ENCODE measurements at places on chromosomes 5 and 9.

DNA sequence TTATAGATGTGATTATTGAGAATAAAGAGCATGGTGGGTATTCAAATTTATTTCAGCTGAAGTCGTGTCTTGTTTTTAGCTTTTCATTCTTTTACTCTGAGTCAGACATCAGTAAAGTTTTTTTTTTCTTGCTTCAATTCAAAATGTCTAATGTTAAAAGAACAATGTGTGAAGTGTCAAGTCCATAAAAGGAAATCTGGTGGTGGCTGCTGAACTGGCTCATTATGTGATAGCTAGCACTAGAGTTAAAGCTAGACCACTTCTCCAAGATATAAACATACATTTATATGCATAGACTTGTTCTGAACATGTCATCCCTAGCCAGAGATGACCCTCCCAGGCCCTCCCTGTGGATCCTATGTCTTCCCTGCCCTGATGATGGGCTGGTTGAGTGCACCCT lies 338.3 kb downstream of the RAB3C start:
- no peak for DNase-seq

DNA sequence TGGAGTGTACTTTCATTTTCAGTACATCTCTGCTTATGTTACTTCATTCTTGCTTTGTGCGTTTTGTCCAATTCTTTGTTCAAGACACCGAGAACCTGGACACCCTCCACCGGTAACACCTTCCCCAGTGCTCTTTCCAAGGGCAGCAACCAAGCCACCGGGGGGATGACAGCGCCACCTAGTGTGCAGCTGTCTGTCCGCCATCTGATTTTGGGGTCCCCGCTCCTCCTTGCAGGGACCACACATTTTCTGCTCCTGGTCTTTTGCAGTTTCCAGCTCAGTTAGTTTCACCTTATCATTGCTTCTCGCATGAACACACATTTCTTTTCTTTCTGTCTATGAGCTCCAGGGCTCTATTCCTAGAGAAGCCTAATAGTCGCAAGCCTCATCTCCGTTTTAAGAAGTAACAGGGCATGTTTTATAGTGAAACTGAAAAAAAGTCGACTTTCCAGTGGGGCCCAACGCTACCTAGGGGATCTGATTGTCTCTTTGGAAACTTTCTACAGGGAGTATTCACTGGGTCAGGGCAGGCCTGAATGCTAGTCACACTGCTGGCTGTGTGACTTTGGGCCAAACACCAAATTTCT lies 152.1 kb downstream of the FSTL4 start:
- DNase-seq: no peak

- no peak for DNase-seq
These were observed 66.0 kb upstream of the MEF2C start for GRCh38 chr5:88948746-88949600.

DNA sequence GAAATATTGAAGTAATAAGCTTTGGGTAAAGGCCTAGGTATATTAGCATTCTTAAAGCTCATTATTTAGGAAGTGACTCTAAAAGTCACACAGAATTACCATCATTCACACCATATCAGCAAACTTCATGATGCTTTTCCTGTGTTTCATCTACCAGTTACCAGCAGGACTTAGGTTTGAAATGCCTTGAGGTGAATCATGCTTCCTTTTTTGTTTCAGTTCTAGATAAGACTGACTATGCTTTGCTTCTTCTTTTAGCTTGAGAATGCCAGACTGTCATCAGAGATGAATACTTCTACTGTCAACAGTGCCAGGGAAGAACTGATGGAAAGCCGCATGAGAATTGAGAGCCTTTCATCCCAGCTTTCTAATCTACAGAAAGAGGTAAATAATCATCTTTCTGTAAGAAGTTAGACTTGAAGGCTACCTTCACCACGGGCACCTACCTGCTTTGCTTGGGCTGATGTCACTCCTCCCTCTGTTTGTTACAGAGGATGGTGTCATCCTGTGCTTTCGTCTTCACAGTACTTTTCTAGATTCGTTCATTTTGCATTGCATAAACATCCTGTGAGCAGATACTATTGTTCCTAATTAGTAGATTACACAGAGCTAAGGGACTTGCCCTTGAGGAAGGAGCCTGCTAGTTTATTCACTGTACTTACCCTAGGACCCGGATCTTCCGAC lies 34.7 kb downstream of the LMNB1 start:
- DNase-seq: peak; percentile 71

GRCh38 chr5:109247986-109248385 lies 161.8 kb downstream of the PJA2 start:
- DNase-seq: no peak

- no peak for DNase-seq
These were observed 124.3 kb downstream of the UGCG start for GRCh38 chr9:112020680-112021596.

GRCh38 chr5:106720367-106720766 lies 950.4 kb downstream of the EFNA5 start:
- no peak for DNase-seq

DNA sequence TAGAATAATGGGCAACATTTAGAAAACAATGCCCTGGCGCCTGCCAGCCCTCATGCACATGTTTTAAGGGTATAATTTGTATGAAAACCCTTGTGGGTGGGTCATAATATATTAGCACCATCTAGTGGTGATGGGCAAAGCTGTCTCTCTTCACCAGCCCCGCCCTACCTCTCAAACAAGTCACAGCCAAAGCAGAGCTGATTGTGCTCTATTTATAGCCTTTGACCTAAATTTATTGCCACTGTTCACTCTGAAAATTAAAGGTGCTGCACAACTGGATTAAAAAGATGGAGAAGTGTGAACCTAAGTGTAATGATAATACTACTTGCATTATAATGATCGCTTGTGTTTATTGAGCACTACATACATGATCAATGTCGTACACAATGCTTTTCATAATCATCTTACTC lies 131.9 kb upstream of the ANKH start:
- peak; percentile 80 for DNase-seq

- no peak for DNase-seq
These were observed 1565.5 kb upstream of the CDH9 start for GRCh38 chr5:28603869-28604268.

GRCh38 chr5:13505326-13505725 lies 439.2 kb downstream of the DNAH5 start:
- DNase-seq: no peak

DNA sequence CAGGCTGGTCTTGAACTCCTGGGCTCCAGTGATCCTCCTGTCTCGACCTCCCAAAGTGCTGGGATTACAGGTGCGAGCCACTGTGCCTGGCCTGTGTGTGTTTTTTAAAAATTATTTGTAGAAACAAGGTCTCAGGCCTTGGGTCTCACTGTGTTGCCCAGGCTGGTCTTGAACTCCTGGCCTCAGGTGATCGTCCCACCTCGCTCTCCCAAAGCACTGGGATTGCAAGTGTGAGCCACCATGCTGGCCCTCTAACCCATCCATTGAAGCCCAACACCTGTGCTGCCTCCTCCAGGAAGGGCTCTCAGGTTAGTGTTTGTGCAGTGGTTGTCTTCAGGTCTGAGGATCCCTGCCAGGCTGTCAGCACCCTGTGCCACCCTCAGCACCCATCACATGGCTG lies 56.6 kb downstream of the CXXC5 start:
- no peak for DNase-seq

- no peak for DNase-seq
These were observed 5.8 kb upstream of the LNPEP start for GRCh38 chr5:96930058-96930457.

DNA sequence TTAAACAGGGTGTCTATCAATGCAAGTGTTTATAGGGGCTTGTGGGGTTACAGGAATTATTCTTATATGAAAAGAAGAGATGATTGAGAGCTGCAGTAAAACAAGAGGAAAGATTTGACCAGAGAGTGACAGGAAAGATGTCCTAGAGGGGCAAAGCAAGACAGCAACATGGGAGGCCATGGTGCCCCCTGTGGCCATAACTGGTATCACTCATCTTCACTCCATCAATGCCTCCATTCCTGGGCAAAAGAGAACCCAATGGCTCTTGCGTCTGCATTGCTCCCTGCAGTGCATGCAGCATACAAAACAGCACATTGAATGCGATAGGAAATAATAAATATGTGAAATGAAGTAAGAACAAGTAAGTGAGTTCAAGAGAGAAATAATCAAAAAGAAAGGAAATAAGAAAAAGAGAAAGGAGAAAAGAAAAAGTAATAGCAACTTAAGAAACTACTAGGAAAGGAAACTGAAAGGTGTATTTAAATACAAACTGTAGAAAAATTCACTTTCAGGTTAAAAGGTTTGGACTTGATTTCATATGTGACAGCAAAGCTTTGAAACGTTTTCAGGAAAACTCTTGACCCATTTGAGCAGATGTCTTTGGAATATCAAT lies 206.6 kb downstream of the SEMA5A start:
- no peak for DNase-seq

GRCh38 chr5:156019130-156019529 lies 307.8 kb upstream of the SGCD start:
- no peak for DNase-seq

GRCh38 chr5:81241961-81242648 lies 9.0 kb downstream of the CKMT2 start:
- DNase-seq: no peak

DNA sequence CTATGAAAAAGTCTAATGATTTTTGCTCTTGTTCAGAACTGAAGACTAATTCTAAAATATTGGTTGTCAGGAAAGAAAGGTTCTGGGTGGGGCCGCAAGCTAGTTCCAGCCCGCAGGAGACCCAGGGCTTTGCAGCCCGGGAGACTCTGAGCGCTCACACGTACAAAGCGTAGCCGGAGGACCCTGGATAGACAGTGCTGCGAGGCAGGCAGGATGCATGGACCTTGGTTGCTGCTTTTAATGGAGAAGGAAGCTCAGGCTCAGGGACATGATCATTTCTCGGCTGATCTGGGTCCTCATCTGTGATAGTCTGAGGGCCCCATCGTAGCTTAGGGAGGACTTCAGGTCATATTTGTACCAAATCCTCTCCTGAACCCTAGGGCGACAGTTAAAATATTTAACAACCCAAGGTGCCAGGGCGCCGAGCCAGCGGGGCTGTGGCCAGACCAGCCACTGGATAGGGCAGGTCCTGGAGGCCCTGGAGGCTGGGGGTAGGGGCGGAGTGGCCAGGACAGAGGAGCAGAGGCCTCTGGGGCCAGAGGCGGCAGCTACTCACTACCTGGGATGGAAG lies 70.1 kb upstream of the UNC5A start:
- DNase-seq: no peak

DNA sequence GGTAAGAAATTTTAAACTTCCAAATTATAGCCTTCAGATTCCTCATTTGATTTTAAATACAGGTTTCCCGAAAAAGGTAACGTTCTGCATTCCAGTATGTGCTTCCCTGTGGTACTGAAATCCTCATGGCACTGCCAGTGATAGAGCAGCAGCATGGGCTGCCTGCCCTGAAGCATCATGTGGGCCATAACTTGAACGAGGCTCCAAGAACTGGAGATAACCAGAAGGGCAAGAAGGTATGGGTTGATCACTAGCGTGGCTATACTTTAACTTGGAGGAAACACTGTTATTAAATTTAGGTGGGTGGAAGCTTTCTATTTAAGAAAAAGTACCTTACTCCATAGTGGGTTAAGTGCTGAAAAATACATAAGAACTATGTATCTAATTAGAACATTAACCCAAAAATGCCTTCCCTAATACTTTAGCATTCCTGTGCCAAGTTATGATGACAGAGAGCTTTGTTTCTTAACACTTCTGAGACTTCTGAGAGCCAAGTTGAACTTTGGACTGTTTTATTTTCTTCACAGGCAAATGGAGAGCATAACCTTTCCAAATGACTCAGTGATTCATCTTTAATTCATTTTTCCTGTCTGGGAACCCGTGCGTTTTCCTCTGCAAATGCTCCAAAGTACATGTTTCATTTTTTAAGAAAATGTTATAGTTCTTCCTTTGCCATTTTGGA lies 191.5 kb upstream of the GNA14 start:
- DNase-seq: no peak

GRCh38 chr9:91949946-91950664 lies at the start of gene ROR2:
Gene ROR2 (minus strand): TSS chr9:91950228.
- peak; percentile 30 for DNase-seq

DNA sequence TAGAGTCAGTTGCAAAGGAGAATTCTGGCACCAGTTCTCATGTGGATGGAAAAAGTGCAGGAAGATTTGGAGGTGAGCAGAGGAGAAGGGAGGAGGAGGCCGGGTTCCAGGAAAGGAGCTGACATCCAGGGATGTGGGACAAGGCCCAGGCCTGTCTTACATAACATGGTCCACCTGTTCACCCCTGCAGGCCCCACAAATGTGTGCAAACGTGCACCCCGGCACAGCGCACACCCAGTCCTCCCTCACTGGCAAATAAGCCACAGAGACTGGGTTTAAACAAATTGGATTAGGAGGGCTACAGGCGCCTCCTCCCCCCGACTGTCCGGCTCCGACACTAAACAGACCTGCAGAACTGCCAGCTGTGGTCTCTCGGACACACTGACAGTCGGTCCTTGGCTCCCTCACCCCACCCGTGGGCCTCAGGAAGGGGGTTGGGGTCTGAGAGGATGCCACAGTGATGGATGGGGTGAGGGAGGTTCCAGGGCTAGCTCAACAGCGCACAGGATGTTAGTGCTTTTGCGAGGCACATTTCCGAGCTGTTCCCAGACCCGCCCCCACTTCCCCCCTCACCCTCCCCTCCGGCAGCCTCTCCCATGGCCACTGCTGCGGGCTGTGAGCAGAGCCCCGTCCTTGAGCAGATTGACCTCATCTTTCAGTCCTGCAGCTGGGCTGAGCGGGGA lies 43.4 kb upstream of the IL17B start:
- DNase-seq: no peak

GRCh38 chr9:77651203-77651602 lies 3.1 kb upstream of the GNA14 start:
- no peak for DNase-seq

- DNase-seq: no peak
These were observed 1.3 kb downstream of the LVRN start for GRCh38 chr5:115963566-115963965.

DNA sequence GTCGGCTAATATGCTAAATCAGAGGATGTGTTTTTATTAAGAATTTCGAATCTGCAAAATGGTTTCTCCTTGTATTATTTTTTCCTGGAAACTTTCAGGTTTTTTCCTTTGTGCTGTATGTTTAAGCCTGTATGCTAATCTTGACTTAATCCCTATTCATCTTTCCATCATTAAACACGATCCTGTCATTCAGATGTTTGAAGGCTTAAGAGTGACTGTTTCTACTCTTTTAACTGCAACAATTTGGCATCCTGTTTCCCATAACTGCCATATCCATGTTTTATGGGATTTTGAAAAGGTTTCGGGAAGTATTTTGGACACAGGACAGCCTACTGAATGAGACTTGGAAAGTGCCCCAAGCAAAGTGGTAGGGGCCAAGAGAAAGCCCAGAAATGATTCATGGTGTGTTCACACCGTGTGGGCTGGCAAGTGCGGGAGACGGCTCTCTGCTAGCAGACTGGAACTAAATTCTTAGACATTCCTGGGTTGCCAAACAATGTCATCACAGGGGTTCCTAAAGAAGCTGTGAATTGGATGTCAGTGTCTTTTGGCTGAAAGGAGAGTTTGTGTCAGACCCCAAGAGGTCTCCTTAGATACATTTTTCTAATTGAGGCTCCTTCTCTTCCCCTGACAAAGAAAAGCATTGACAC lies 125.4 kb upstream of the ADAMTS16 start:
- DNase-seq: no peak

DNA sequence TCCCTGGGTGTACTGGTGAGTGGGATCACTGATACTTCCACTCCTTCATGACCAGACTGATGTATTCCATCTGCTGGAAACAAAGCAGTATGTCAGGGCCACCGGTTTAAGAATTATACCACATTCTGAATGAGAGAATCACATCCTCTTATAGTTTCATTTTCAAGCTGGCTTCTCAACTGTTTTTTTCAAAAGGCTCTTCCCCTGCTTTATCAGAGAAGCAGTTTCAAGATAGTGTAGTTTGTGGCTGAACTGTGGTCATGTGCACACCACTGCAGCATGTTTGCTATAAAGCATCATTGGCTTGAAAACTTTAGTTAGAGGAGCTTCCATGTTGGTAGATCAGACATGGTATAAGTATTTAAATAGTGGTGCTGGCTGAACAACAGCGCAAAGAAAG lies 450.5 kb upstream of the CDH10 start:
- DNase-seq: no peak
